Hypothalamus (tissue), 51 donors: ENCODE measurements at places on chromosomes 3 and 15.

DNA sequence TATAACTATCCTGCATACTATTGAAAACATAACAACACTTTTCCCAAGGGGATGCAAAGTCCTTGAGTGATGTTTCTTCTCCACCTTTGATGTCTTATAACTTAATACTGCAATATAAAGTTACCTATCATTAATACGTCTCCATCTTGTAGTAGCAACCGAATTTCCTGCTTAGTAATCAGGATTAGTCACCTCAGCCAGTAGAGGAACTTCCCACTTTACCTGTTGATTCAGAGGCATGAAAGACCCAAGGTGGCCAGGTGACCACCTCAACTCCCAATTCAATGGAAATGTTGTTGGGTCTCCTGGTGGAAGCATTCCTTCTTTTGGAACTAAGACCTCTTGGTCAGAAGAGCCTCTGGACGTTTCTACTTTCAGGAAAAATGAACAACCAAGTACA, 3.5 kb upstream of the TMCC1 start:
- no peak for DNase-seq

DNA sequence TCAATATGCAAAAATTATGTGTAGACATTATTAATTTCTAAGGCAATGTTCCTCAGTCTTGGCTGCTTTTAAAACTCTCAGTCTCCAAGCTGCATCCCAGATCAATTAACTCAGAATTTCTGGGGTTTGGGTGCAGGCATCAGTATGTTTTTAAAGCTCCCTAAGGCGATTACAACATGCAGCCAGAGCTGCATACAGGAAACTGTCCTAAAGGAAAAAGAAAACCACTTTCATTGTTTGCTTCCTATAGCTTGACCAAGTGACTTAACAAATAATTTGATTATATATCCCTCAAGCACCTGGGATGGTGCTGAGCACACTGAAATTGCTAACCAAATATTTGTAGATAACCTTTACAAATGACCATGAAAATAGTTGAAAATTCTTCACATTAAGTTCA, 194.7 kb downstream of the DTWD1 start:
- DNase-seq: no peak

DNA sequence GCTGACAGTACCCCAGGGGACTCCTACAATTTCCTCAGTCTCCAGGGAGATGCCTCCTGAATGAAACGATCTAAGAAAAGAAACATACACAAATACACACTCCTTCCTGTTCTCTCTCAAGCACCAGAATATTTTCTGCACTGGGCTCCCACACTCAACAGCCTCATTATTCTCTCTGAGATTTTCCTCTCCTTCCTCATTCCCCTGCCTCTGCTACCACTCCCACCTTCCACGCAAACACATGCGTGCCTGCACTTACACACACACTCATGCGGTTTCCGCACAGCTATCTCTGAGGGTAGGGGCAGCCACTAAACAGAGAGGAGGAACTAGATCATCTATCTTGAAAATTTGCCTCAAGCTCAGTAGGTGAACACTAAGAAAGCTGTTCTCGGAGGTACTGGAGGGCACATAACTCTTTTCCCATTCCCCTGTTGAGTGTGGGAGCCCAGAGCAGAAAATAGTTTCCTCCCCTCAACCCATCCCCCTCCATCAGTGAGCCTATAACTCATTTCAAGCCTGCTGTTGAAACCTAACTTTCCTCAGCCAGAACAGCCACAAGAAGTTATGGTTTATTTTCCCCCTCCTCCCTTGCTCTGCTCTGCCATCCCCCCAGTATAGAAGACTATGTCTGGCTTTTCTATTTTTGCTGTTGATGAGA, 30.5 kb upstream of the TIPARP start:
- DNase-seq: no peak

DNA sequence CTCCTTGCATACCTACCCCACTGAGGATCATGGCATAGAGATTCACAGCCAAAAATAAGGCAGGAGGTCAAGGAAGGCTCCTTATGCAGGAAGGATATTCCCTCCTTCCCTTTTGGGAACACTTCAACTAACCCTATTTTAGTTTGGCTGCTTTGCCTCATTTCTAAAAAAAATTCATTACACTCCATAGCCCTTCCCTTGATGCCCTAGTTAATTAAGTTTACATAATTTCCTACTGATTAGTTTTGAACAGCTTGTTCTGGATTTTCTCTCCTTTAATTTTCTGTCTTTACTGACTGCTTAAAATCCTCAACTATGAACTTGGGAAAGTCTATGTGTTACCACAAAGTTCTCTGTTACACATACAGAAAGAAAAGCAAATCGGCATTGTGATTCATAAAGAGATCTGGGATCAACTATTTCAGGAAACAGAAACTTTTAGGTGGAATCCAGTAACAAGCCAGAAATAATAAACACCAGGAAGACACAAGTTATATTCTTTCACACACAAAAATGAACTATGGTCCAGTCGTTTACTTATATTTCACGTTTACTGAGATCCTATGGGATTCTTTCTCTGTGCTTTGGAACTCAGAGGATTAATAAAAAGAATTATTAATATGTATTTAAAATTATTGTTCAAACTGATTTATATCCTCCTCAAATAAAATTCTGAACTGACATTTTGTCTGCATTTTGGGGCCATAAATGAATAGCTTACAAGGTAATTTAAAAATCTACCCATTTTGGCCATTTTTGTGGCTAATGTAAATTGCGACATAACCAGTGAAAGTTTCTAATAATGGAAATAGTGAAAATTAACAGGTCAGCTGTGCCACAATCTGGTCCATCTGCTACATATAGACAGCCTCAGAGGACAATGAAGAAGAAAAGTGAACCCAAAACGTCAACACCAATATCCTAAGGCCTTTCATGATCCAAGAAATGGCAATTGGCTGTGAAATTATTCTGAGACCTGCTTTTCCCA, 113.8 kb downstream of the FRMD5 start:
- DNase-seq: no peak

- DNase-seq: no peak
Measured at GRCh38 chr15:74389241-74390048, 22.0 kb upstream of the CYP11A1 start.

- no peak for DNase-seq
Measured at GRCh38 chr3:156834435-156834834, 8.3 kb downstream of the LEKR1 start.

DNA sequence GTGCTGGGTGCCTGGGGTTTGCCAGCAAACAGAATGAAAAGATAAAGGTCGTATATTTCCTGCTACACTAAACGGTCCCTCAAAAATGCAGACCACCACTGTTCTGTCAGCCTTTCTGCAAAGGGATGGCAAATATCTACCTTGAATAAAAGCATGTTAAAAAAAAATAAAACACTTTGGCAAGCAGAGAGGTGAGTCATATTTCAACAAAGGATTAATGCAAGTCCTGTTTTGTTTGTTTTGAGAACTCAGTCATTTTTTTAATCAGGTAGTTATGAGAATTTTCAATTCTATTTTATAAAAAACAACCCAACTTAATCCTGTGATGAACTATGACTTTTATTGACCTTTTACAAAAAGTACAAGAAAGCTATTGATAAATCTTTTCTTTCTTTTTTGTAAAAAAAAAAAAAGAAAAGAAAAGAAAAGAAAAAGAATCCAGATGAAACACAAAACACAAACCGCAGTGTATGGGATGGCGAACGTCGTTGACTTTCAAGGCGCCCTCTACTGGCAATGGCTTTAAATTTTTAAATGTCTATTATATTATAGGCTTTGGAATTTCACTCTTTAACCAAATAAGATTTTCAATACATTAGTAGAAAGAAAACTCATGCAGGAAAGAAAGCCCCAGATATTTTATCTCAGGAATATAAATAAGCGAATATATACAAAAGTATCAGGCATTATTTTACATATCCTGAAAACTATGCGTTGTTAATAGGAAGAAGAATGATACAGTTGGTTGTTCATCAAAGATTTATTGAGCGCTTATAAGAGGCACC, 87.8 kb downstream of the NCEH1 start:
- no peak for DNase-seq

DNA sequence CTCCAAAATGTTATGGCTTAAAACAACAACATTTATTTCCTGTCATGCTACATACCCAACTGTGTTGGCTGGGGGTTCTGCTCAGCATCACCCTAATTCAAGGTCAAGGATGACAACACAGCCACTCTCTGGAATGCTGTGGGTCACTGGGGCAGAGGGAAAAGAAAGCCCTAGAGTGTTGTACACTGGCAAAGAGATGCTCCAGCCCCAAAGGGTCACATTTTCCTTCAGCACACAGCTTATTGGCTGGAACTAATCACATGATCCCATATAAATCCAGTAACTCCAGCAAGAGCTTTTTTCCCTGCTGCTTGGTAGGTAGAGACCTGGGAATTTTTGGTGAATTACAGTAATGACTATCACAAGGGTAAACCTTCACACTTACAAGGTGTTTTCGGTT, 1041.4 kb downstream of the NTRK3 start:
- DNase-seq: no peak

GRCh38 chr3:172787746-172788145, 37.2 kb downstream of the ECT2 start:
- no peak for DNase-seq

GRCh38 chr15:99279827-99280226, 28.5 kb downstream of the LRRC28 start:
- no peak for DNase-seq

DNA sequence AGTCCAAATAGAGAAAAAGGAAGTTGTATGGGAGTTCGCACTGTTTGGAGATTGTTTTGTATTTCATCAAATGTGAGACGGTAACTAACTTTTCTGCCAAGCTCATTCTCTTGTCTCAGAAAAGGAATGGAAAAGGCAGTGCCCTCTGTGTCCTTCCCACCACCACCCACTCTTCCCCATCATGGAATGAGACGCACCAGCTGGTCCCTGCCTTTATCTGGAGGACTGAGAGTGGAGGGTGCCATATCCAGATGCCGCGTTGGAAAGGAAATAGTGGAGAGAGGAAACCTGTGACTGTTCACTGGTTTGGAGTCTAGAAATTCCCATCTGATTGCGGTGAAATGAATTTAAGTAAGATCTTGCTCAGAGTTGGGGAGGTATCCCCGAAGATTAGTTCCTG, 3.7 kb upstream of the CCK start:
- DNase-seq: no peak
